ENCODE measurements at places on chromosomes 12 and 14.

GRCh38 chr12:5034603-5035002 is 9.1 kb upstream of the KCNA5 start:
- DNase-seq, result no peak

GRCh38 chr14:100723830-100724437 is 2.8 kb upstream of the DLK1 start:
- DNase-seq, result no peak

DNA sequence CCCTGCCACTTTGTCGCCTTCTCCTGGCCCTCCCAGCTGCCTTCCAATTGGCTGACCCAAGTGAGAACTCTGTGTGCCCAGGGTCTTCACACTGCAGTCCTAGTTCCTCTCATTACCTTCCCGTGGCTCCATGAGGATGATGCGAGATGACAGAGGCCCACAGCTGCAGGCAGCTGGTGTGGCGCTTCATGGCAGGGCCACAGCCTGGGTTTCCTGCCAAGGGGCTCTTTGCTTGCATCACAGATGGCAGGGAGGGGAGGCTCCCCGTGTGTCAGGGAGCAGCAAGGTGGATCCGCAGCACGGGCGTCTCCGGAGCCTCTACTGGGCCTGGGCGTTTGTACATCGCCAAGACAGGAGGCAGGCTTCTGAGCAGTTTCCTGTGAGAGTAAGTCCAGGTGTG is 28.9 kb downstream of the DEGS2 start:
- DNase-seq, result no peak

DNA sequence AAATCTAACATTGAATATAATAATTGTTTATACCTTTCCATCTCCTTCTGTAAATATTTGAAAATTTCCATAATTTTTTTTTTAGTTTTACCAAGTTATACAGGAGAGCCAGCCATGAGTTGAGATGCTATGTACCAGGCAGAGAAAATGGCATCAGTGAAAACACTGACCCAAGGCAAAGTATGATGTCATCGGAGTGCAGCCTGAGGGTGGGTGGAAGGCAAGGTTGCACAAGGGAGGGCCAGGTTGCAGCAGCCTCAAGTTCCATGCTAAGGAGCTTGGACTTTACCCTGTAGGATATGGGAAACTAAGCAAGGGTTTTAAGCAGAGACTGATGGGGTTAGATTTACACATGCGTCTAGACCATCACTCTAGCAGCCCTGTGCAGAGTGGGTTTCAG is 441.1 kb downstream of the BCAT1 start:
- DNase-seq, result no peak

- DNase-seq, result no peak
Measured at GRCh38 chr12:113831476-113831875, 134.6 kb downstream of the RBM19 start.

DNA sequence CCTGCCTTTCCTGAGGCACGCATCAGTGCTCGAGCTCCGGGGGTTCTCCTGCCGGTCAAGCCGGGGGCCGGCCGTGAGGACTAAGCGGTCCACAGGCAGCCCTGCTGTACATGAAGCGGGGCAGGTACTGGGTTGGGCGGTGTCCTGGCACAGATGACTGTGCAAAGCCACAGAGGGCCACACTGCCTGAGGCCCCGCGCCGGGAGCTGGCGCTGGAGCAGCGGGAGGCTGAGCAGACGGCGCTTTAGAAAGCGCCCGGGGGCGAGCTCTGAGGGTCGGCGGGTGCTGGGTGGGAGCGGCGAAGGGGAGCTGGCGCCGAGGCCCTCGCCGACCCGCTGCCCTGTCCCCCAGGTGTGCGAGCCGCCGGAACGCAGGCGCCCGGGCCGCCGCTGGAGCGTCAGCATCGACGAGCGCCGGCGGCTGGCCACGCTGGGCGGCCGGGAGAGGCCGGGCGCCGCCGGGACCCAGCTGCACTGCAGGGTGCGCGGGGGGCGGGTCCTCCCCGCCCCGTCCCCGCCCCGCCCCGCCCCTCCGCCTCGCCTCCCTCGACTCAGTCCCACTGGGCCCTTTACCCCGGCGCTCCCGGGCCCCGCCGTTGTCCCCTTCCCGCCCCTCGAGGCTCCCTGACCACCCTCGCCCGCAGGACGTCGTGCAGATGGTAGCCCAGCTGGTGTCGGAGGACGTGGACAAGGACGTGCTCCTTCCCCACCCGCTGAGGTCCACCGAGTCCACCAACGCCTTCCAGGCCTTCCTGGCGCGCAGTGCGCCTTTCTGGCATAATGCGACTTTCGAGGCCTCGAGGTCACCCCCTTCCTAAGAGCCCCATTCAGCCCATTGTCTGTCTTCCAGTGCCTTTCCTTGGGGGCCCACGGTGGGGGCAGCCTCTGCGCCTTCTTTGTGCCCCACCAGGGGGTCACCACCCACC is 8.3 kb upstream of the MTA1 start:
- peak; percentile 92 for DNase-seq

- DNase-seq, result no peak
Measured at GRCh38 chr12:117036046-117036445, 63.2 kb downstream of the TESC start.

- no peak for DNase-seq
Measured at GRCh38 chr12:20450591-20451180, 82.3 kb downstream of the PDE3A start.

GRCh38 chr12:132190012-132190755 is 45.9 kb downstream of the NOC4L start:
- peak; percentile 21 for DNase-seq

DNA sequence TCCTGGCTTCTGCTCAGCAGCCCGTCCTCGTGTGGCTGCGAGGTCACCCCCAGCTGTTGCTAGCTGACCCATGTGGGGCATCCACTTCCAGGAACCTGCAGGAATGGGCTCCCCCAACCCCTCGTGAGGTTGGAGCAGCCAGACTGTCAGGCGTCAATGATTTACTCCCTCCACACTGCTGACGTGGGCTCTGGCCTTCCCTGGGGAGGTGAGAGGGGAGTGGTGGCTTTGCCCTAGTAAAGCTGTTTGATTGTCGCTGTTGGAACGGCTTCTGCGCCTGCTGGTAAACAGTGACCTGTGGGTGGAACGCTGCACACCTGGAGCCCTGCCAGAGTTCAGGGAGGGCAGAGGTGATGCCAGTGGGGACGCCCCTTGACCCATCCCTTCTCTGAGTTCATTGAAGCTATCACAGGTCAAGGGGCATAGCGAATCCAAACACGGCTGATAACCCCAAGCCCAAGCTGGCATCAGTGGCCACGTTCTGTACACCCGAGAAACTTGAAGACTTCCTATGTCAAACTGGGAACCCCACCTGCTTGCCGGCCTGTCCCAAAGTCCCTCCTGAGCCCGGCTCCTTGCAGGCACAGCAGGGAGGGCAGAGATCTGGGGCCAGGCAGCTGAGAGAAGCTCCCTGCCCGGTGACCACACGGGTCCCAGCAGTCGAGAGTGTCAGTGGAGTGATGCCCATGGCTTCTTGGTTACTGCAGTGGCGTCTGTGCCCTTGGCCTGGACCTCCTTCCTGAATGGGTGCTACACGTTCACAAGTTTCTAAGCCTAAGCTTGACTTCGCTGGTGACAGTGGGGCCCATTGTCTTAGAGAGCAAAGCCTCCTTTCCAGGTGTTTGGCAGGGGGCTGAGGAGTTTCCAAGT is 2.7 kb downstream of the ASPG start:
- no peak for DNase-seq

- no peak for DNase-seq
Measured at GRCh38 chr12:114355389-114356088, 50.4 kb downstream of the TBX5 start.

GRCh38 chr14:37595809-37596621 is 586 bp downstream of the TTC6 start:
- DNase-seq, result no peak

- no peak for DNase-seq
Measured at GRCh38 chr12:65651060-65651459, 173.2 kb upstream of the HMGA2 start.

GRCh38 chr12:62003701-62004100 is 256.5 kb upstream of the USP15 start:
- no peak for DNase-seq

DNA sequence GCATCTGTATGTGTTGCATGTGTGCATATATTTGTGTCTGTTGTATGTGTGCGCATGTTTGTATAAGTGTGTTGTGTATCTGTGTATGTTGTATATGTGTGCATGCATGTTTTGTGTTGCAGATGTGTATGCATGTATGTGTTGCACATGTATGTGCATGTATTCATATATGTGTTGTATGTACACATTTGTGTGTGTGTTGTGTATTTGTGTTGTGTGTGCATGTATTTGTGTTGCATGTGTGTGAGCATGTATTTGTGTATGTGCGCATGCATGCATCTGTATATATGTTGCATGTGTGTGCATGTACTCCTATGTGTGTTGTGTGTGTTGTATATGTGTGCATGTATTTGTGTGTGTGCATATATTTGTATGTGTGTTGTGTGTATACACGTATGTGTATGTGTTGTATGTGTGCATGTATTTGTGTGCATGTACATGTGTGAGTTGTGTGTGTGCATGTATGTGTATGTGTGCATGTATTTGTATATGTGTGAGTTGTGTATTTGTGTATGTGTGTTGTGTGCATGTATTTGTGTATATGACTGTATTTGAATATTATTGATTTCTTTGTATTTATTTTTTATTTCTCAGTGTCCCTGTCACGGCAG is 16.8 kb downstream of the SLC8B1 start:
- no peak for DNase-seq

DNA sequence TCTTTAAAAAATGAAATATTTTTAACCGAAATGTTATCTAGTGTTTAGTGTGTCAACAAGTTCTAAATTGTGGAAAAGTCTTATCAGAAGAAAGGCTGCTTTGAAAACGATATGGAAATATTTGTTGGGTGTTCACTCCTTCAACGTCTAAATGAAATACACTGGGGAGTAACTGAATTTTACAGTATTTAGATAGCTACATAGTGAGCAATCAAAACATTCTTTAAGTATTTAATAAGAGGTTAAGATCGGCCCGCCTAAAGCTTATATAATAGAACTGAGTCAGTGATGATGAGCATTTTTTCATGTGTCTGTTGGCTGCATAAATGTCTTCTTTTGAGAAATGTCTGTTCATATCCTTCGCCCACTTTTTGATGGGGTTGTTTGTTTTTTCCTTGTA is 228.3 kb downstream of the RAD51B start:
- DNase-seq, result no peak

DNA sequence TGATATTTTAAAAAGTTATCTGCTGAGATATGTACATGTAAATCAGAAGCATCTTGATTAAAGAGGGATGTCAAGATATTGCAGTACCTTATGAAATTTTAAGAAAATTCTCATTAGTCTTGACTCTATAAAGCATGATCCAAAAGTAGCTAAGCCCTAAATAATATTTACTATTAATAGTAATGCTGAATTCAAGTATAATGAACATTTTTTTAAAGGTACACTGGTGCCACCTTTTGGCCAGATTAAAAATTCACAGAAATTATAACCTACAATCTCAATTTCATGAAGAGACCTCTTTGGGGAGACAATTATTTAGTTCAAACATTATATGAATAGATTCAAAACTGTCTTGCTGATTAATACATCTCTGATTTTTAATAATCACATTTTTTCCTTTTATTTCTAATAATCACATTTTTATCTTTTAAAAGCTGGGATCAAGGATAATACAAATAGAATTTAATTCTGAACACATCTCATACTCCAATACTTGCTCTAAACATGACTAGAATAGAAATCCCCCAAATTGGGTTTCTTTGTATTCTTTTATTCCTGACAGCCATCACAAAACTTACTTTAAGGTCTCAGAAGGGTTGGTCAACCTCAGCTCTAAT is 13.4 kb downstream of the AKAP5 start:
- peak; percentile 43 for DNase-seq
